ENCODE measurements at places on chromosomes 6 and 20. TPM values are rescaled to one million over a fixed set of nuclear protein-coding genes. Genes with fewer than 3 reads are reported as not detected.

The SEMG1 gene
- total RNA-seq, result not detected

The NEURL2 gene
- total RNA-seq, result 3.3 TPM

The C20orf144 gene
- 0.41 TPM for total RNA-seq

The TMC2 gene
- total RNA-seq, result 4.5 TPM

The PLTP gene
- 19.2 TPM for total RNA-seq

The FOXS1 gene
- 0.82 TPM for total RNA-seq

The PTK6 gene
- total RNA-seq, result not detected

The MYMX gene
- not detected for total RNA-seq

The RAET1E gene
- not detected for total RNA-seq

The PPP1R16B gene
- total RNA-seq, result 10.6 TPM

The ULBP2 gene
- 5.3 TPM for total RNA-seq

The PRICKLE4 gene
- total RNA-seq, result 0.41 TPM

The PRR18 gene
- total RNA-seq, result under 0.01 TPM

The RNF182 gene
- 35.1 TPM for total RNA-seq

The HLA-DQB2 gene
- total RNA-seq, result not detected

The RNF217 gene
- 17.1 TPM for total RNA-seq

The TINAG gene
- total RNA-seq, result 0.41 TPM

The PNPLA1 gene
- not detected for total RNA-seq

The GRM1 gene
- 14.3 TPM for total RNA-seq

The TUBB gene
- total RNA-seq, result 1,325 TPM

The SLC52A3 gene
- under 0.01 TPM for total RNA-seq

The C20orf202 gene
- 0.41 TPM for total RNA-seq

The NHLRC1 gene
- 2.9 TPM for total RNA-seq

The PRSS16 gene
- 0.41 TPM for total RNA-seq

The HAO1 gene
- under 0.01 TPM for total RNA-seq

The PNRC1 gene
- total RNA-seq, result 72.6 TPM

The PROKR2 gene
- total RNA-seq, result 8.6 TPM

The DACT2 gene
- 2.9 TPM for total RNA-seq

The ZNF217 gene
- total RNA-seq, result 4.1 TPM

The NKAPL gene
- 3.7 TPM for total RNA-seq

The SASH1 gene
- total RNA-seq, result 23.2 TPM

The SAMD3 gene
- 18.3 TPM for total RNA-seq

The CRISP1 gene
- total RNA-seq, result not detected

The PPARD gene
- 1.6 TPM for total RNA-seq

The TTLL9 gene
- 1.2 TPM for total RNA-seq

The KLHDC3 gene
- 164 TPM for total RNA-seq

The IL17F gene
- total RNA-seq, result not detected

The OPN5 gene
- not detected for total RNA-seq

The TPD52L1 gene
- total RNA-seq, result 9.4 TPM

The C20orf141 gene
- not detected for total RNA-seq

The TRPC4AP gene
- total RNA-seq, result 52.2 TPM

The SNX5 gene
- 50.5 TPM for total RNA-seq

The ENPP1 gene
- total RNA-seq, result 0.41 TPM

The LPIN3 gene
- 0.41 TPM for total RNA-seq

The BPI gene
- under 0.01 TPM for total RNA-seq

The MYH7B gene
- not detected for total RNA-seq

The DOK5 gene
- 236 TPM for total RNA-seq

The OR2J3 gene
- total RNA-seq, result not detected

The SAPCD1 gene
- total RNA-seq, result 0.82 TPM

The CCN5 gene
- not detected for total RNA-seq

The BMP6 gene
- total RNA-seq, result 4.9 TPM

The BCAS4 gene
- 11.4 TPM for total RNA-seq

Data from frontal cortex (tissue), 4 donors.